ENCODE measurements at places on chromosomes 11 and 22. TPM values are rescaled to one million over a fixed set of nuclear protein-coding genes. Genes with fewer than 3 reads are reported as not detected.

The SCUBE2 gene
- 32.9 TPM for total RNA-seq

The NRGN gene
- total RNA-seq: 1.3 TPM

GRCh38 chr11:129260750-129261149 is 68.6 kb upstream of the ARHGAP32 start:
- no peaks in the 10 kb centered on the region for H3K27me3 ChIP-seq
- no peak for DNase-seq
- no peaks in the 10 kb centered on the region for H3K4me1 ChIP-seq

- peaks cover 4% of the 10 kb centered on the region for H3K27me3 ChIP-seq
- H3K4me3 ChIP-seq: no peak overlapping the region
- H3K27ac ChIP-seq: no peak overlapping the region
- no peaks in the 10 kb centered on the region for H3K36me3 ChIP-seq
Measured at GRCh38 chr11:8242499-8243280, 21.0 kb downstream of the LMO1 start.

DNA sequence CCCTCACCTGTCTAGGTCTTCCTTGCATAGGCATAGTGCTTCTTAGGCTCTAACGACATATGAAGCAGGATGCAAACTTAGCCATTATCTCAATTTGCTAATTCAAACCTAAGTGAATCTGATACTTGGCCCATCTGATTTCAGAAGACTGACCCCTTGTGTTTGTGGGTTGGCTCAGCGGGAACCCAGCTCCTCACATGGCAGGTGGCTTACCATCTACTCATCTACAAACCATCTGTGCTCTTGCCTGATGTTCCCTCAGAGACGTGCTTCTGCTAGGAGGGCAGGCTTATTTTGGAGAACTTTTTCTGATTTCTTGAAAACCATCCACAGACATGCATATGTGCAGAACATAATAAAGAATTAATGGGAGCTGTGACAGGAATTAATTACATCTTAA is 15.2 kb downstream of the ELMOD1 start:
- no peaks in the 10 kb centered on the region for H3K36me3 ChIP-seq
- DNase-seq: no peak
- no peaks in the 10 kb centered on the region for H3K4me1 ChIP-seq
- H3K27me3 ChIP-seq: peaks cover 32% of the 10 kb centered on the region
- no peak overlapping the region for H3K4me3 ChIP-seq

- no peaks in the 10 kb centered on the region for H3K36me3 ChIP-seq
- no peak overlapping the region for H3K4me3 ChIP-seq
- DNase-seq: no peak
- no peaks in the 10 kb centered on the region for H3K4me1 ChIP-seq
- H3K27me3 ChIP-seq: no peaks in the 10 kb centered on the region
Measured at GRCh38 chr11:42960521-42961088, 351.2 kb upstream of the API5 start.

GRCh38 chr11:36719358-36720107 is 121.5 kb upstream of the RAG2 start:
- no peak overlapping the region for H3K27ac ChIP-seq
- DNase-seq: no peak
- H3K36me3 ChIP-seq: no peaks in the 10 kb centered on the region
- no peaks in the 10 kb centered on the region for H3K27me3 ChIP-seq
- H3K4me1 ChIP-seq: no peaks in the 10 kb centered on the region
